AG09319 (cell line): ENCODE measurements at places on chromosomes 1 and 21.
A peak's percentile ranks its signal among the peaks of the same experiment; 100 is the strongest.

DNA sequence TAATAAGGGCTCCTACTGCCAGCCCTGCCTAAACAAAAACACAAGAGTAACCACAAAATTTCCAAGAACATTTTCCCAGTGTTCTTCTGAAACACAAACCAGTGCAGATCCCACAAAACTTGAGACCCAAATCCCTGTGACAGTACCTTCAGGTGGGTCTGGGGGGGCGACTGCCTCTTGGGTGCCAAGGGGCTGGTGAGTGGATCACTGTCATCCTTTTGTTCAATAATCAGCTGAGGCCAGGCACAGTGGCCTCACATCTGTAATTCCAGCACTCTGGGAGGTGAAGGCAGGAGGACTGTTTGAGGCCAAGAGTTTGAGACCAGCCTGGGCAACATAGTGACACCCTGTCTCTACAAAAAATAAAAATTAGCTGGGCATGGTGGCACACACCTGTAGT, 87.6 kb downstream of the GLIS1 start:
- DNase-seq, result no peak

- no peak for DNase-seq
Observed at GRCh38 chr1:93549131-93549530, 101.2 kb downstream of the FNBP1L start.

DNA sequence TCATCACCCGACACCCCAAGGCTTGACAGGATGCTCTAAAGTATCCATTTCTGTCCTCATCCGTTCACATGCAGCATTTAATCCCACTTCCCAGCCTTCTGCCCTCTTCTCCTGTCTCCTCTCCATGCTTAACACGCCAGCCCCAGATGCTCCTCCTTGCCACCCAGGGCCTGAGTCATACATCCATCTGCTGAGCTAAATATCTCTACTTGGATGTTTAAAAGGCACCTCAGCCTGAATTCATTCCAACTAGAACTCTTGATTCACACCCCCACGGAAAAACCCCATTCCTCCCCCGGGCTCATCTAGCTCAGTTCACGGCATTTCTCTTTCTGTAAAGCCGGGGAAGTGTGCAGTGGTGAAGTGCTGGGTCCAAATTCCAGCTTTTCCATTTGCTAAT, 27.7 kb downstream of the TEX35 start:
- DNase-seq, result peak; percentile 58

GRCh38 chr1:3159121-3159520, 90.1 kb downstream of the PRDM16 start:
- DNase-seq, result no peak

GRCh38 chr1:38071312-38072256, 25.0 kb upstream of the POU3F1 start:
- DNase-seq, result no peak

DNA sequence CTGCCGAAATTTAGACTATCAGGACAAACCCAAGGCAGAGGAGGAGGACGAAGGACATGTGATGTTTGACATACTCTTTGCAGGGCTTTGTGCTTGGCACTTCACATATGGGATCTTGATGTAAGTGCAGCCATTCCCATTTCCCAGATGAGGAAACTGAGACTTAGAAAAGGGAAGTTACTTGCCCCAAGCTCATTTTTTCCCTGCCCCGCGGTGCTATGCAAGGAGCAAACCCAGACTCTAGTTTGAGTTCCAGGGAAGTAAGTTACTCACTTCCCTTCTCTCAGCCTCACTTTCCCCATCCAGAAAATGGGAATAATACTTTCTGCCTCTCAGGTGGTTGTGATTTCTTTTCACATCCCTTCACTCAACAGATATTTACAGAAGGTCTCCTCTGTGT, 4.5 kb upstream of the FOXO6 start:
- DNase-seq, result no peak

DNA sequence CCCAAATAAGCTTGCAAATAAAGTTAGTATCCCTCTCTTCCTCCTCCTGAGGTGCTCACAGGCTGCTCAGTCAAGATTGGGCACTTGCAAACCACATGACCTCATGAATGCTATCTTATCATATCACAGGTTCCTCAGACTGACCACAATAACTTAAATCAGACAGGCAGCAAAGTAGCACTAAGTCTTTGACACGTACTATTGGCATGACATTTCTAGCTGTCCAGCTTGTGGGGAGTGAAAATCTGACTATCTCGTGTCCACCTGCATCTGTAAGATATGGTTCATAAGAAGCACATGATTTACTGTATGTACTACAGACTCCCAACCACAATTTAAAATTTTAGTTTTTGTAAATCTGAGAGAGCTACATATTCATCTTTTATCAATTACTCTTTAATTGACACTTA, 58.0 kb upstream of the GFI1 start:
- no peak for DNase-seq

DNA sequence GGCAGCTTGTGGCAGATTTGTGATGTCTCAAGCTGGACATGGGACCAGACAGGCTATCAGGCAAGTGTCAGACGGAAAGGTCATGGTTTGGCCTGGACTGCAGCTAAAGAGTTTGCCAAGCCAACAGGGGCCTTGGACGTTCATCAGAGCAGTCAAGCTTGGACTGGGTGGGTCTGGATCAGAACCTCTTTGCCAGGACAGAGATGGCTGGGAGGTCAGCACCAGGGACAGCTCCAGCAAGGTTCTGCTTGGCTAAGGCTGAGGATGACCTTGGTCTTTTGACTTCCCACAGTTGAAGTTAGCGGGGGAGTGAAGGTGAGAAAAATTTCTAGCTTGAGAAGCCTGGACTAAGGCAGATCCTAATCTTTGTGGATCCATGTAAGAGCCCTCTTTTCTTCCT, 68.1 kb downstream of the GRIK3 start:
- no peak for DNase-seq

- DNase-seq, result peak; percentile 25
Observed at GRCh38 chr1:25642574-25643108, 26.1 kb downstream of the MAN1C1 start.

DNA sequence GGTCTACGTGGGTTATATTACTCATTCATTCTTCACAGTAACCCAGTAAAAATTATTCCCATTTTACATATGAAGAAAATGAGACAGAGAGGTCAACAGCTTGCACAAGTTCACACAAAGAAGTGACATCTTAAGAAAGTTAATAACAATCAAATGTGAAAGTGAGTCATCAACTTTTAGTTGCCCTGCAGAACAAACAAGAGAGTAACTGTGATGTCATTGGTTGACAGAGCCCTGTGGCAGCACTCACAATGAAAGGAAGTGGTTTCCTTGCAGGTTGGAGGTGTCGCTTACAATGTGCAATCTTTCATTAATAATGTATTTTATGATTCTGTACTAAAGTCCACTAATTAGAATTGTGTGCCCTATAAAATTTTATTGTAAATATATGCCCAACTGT, 369.6 kb downstream of the RYR2 start:
- no peak for DNase-seq
